ENCODE measurements at places on chromosomes 4 and X.

DNA sequence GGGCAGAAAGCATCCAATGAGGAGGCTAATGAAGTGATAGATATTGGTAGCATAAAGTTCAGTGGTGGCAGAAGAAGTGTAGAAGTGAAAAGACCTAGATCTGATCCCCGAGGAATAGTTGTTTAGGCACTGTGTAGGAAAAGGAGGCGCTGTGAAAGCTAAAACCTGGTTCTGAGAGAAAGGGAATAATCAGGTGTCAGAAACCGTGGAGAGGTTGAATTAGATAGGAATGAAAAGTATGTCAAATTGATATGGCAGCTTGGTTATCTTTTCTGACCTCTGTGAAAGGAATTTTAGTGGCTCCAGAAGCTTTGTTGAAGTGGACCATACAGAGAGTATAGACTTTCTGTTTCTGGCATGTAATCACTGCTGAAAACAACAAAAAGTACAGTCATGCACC lies 30.8 kb upstream of the CCDC160 start:
- no peak for DNase-seq

- DNase-seq, result no peak
These were observed 69.1 kb upstream of the FBXW7 start for GRCh38 chr4:152605031-152605430.

- DNase-seq, result no peak
These were observed 31.6 kb downstream of the UGDH start for GRCh38 chr4:39495446-39496213.

GRCh38 chr4:20106921-20107320 lies 144.8 kb upstream of the SLIT2 start:
- no peak for DNase-seq

DNA sequence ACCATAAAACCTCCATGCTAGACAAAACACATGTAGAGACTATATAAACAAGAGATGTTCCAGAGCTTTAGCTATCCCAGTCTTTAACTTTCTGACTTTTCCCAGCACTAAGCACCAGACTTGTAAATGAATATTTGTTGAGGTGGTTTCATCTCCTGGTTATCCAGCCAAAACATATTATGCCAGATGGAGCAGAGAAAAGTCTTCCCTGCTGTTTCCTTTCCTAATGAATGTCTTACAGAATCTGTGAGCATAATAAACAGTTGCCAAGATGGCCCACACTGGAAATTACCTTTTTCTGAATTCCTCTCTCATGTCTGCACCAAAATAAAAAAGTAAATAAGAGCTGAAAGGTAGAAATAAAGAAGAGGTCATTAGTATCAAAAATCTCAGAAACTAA lies 159.2 kb downstream of the TECRL start:
- DNase-seq, result no peak

All from T47D (cell line).